Lung microvascular endothelial cell (primary cell): ENCODE measurements at places on chromosomes 12 and 14. TPM values are rescaled to one million over a fixed set of nuclear protein-coding genes. Genes with fewer than 3 reads are reported as not detected.
A peak's percentile ranks its signal among the peaks of the same experiment; 100 is the strongest.

DNA sequence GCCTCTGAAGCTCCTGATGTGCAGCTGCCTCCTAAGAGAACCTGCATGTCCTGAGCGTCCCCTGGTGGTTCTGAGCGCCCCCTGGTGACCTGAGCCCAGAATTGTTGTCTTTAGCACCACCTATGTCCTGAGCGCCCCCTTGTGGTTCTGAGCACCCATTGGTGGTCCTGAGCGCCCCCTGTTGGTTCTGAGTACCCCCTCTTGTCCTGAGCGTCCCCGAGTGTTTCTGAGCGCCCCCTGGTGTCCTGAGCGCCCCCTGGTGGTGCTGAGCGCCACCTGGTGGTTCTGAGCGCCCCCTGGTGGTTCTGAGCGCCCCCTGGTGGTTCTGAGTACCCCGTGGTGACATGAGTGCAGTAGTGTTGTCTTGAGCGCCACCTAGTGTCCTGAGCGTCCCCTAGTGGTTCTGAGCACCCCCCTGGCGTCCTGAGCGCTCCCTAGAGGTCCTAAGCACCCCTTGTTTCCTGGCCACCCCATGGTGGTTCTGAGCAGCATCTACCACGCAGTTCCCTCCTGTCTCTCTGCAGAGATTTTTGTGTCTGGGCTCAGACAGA is 782.5 kb downstream of the TMEM121 start:
- DNase-seq = peak; percentile 11

DNA sequence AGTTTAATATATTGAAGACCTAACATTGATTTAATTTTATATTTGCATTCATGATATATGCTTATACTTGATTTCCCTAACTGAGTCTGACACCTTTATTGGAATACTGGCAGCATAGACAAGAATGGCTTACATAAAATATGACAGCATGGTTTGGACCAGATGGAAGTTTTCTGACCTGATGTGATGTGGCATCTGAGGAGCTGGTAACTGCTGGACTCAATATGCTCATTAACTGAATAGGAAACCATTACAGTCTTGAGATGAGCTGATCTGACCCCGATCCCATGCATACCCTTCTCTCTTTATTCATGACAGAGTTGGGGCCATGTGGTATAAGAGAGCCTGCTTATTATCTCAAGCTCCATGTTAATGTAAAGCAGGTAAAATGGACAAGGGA is 604.8 kb upstream of the SEL1L start:
- DNase-seq = no peak

GRCh38 chr14:76884394-76884793 is 58.2 kb downstream of the LRRC74A start:
- no peak for DNase-seq

NRL gene
- total RNA-seq = 1.1 and 1.6 TPM in 2 replicates

ISM2 gene
- not detected in 2 replicates for total RNA-seq

GRCh38 chr14:52402812-52403526 is 88.9 kb downstream of the PTGER2 start:
- DNase-seq = no peak

GRCh38 chr12:8899830-8900229 is 14.5 kb upstream of the PHC1 start:
- DNase-seq = no peak

DNA sequence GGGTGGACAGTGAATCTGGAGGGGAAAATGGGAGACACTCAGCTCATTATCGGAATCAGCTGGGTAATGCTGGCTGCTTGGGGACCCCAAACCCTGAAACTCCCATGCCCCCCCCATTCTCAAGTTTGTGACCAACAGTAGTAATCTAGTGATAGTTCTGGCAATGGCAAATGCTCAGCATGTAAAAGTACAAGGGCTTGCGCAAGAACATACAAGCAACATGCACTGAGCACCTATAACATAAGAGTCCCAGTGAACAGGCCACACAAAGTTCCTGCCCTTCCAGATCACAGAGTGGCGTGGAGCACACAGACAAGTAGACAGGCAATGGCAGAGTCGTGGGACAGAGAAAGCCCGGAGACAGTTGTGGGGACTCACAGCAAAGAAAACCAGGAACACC is 407.9 kb downstream of the MED13L start:
- no peak for DNase-seq

- DNase-seq = no peak
Observed at GRCh38 chr12:54016478-54016964, 7.7 kb downstream of the HOXC8 start.

CRACR2A gene
- 12.2 and 13.9 TPM in 2 replicates for total RNA-seq

DNA sequence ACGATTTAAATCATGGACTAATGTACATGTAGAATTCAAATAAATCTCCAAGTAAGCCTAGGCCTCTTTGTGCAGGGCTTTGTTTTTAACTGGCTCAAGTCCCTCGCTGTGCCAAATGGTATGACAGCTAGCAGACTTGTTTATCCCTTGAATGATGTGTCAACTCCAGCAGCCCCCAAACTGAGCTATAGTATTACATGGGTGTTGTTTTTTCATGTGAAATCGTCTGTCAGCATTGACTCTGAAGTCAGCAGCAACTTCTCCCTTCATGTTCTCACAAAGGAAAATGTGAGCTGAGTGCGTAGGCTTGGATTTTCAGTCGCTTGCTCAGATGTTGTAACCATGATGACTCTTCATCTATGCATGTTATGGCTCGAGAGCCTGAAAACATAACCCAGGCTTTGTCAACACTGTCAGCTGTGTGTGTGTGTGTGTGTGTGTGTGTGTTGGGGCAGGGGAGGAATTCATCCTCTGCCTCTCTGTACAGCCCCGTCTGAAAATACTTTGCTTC is 73.3 kb downstream of the PTHLH start:
- DNase-seq = no peak

GRCh38 chr14:66383771-66384170 is 102.4 kb upstream of the CCDC196 start:
- no peak for DNase-seq

FBLN5 gene
- total RNA-seq = 0.87 and 1.8 TPM in 2 replicates

CDCA4 gene
- 16.3 and 19.8 TPM in 2 replicates for total RNA-seq

TAS2R43 gene
- 0.65 and 0.99 TPM in 2 replicates for total RNA-seq

GRCh38 chr12:20194171-20194570 is 174.2 kb upstream of the PDE3A start:
- DNase-seq = peak; percentile 17

LMO3 gene
- under 0.01 TPM in 1 of 2 replicates, not detected in the other for total RNA-seq

CLEC14A gene
- 90.1 and 121 TPM in 2 replicates for total RNA-seq

DNA sequence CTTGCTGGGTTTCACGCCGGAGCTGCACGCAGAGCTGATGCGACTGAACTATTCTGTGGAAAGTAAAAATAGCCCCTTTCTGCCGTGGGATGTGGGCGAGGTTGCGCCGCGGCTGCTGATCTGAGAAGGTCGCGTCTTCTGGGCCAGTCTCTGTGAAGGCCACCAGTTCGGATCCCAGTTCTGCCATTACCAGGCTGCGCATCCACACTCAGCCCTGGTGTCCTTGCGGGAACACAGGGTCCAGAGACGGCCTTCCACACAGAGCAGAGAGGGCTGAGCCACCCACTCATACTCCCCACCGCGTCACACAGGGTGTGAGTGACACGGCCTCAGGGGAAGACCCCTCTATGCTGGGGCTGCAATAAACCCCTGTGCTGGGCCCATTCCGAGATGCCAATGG is 13.9 kb downstream of the GALNT9 start:
- no peak for DNase-seq

DNA sequence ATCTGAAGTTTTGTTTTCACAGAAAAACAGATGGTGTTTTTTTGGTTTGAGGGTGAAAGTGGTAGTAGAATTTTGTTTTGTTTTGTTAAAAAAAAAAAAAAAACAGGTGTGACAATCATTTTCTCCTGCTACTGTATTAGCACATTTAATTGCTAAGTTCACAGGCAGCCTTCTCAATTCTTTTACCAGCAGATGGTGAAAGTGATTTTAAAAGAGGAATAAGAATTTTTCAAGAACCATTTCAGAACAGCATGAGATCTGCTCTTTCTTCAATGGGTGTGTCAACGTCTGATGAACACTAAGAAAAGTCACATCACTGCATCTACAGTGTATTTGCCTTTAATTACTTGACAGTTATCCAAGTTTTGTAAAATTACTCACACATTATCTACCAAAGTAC is 303.7 kb upstream of the USP15 start:
- DNase-seq = no peak

DNA sequence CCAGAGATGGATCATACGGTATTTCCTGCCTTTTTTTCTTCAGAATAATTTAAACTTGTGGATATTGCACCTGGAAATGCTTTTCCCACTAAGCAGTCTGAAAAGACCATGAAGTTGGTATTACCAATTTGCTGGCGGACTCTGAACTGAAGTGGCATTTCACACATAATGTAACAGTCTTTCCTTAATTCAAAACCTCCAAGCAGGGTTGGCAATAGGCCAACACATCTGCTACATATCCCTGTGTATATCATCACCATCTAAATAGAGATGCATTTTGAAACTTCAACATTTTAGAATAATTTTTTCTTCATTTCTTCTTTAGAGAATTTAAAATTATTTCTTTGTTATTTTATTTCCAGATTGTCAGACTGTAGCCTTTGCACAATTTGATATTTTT is 100.5 kb downstream of the TSPAN8 start:
- DNase-seq = no peak

GRCh38 chr12:12613344-12613743 is 1.7 kb downstream of the CREBL2 start:
- DNase-seq = peak; percentile 18

DNA sequence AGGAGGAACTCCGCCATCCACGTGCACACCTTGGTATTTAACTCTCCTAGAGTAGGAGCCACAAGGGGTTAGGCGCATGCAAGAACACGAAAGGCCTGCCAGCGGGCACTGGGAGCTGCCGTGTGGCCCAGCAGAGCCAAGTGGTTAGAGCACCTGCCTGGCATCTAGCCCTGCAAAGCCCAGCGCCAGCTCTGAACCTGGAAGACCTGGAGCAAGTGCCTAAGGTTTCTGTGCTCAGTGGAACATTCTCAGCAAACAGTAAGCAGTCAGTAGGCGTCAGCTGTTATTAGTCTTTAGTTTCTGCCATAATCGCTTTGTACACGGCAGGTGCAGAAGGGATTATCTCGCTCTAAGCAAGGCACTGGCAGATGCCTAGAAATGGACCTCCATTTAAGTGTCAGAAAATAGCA is 55.4 kb downstream of the SETD3 start:
- no peak for DNase-seq

GZMB gene
- not detected in 2 replicates for total RNA-seq

GRCh38 chr12:126353604-126354003 is 1288.4 kb downstream of the AACS start:
- no peak for DNase-seq
